ENCODE measurements at places on chromosomes 3 and 15.

DNA sequence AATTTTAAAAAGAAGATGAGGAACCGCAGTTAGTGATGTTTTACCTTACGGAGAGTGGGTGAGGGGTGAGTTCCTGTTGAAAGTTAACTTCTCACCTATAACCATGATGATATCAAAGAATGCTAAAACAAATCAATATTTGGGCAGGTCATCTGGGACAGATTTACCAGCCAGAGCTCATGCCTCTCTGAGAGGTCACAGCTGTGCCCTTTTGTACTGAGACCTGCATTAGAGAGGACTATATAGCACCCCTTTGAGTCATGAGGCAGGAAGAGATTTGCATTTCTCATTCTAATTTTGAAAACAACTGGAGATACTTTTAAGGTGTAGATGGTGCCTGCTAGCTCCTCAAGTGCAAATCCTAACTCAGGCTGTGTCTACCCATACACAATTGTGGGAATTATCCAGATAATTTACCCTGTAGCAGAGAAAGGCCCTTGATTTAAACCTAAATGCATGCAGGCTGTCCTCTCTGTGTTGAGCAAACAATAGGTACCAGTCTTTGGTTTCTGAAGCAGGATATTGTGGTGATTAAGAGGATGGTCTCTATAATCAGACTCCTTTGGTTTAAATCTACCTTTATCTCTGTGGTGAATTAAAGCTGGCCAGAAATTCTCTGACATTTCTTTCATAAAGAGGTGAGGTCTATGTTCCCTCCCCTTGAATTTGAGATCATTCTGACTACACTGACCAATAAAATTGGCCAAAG, 5.8 kb upstream of the TM4SF4 start:
- DNase-seq = no peak

GRCh38 chr15:42087926-42088800, 6.2 kb downstream of the PLA2G4D start:
- no peak for DNase-seq

GRCh38 chr15:55681631-55682030, 61.3 kb downstream of the PRTG start:
- no peak for DNase-seq

- no peak for DNase-seq
Measured at GRCh38 chr15:96135166-96136093, 195.1 kb upstream of the NR2F2 start.

GRCh38 chr3:53464424-53464823, 30.0 kb upstream of the CACNA1D start:
- DNase-seq = no peak

- peak; percentile 82 for DNase-seq
Measured at GRCh38 chr3:52238761-52239701, at the start of gene TWF2. Gene TWF2, minus strand, starts transcription at chr3:52239158. Its CDS starts 142 bp downstream, at chr3:52239016.

DNA sequence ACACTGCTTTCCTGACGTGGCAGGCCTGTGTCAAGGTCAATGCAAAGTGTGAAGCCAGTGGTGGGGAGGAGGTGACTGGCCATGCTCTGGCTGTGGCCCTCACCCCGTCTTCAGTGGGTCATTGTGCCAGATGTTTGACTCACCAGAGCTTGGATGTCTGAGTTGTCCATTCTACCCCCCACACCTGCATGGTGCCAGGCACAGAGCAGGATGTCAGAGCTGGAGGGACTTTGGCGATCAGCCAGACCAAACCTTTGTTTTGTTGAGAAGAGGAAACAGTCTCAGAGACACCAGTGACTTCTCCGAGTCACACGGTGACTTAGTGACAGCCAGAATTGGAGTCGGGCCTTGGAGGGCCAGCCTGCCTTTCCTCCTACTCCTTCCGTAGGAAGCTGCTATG, 49.5 kb downstream of the SMAD6 start:
- no peak for DNase-seq

- DNase-seq = no peak
Measured at GRCh38 chr3:62659660-62660059, 215.6 kb downstream of the CADPS start.

- no peak for DNase-seq
Measured at GRCh38 chr15:55248895-55249294, 40.7 kb downstream of the RAB27A start.

GRCh38 chr3:42188376-42188775, 77.6 kb downstream of the CCK start:
- DNase-seq = no peak

All from ovary (tissue), 10 donors.